ENCODE measurements at places on chromosomes 5 and 9. TPM values are rescaled to one million over a fixed set of nuclear protein-coding genes. Genes with fewer than 3 reads are reported as not detected.

The TAF11L10 gene
- total RNA-seq, result not detected

The HMGCS1 gene
- 57.5 TPM for total RNA-seq

The PHAX gene
- total RNA-seq, result 29.4 TPM

The ZNF879 gene
- total RNA-seq, result 6.2 TPM

The ACSL6 gene
- not detected for total RNA-seq

The GRM6 gene
- total RNA-seq, result not detected

The CDC20B gene
- not detected for total RNA-seq

Data from pericardium fibroblast (primary cell).